NCI-H2171 treated with DMSO at 0.1 percent for 48 hours (cell line): ENCODE measurements at places on chromosomes 2 and 18.

DNA sequence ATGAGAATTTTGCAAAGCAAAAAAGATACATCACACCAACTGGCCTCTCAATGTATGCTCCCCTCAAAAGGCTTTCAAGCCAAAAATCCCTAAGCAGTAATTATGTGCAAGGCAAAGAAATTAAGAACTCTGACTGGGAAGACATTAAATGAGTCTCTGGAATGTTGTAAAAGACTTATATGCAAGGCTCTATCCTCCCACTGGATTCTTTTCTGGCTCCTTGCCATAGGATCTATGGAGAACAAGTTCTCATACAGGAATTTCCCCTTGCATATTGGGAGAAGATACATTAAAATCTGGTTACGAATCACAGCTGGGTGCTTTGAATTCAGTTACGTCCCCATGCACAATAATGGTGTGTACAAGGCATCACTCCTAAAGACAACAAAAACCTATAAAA, 73.4 kb upstream of the ATL2 start:
- no peak for DNase-seq

GRCh38 chr2:65096948-65097347, 33.0 kb downstream of the RAB1A start:
- no peak for DNase-seq

GRCh38 chr18:27382567-27383216, 197.6 kb upstream of the CHST9 start:
- DNase-seq = peak; percentile 84

DNA sequence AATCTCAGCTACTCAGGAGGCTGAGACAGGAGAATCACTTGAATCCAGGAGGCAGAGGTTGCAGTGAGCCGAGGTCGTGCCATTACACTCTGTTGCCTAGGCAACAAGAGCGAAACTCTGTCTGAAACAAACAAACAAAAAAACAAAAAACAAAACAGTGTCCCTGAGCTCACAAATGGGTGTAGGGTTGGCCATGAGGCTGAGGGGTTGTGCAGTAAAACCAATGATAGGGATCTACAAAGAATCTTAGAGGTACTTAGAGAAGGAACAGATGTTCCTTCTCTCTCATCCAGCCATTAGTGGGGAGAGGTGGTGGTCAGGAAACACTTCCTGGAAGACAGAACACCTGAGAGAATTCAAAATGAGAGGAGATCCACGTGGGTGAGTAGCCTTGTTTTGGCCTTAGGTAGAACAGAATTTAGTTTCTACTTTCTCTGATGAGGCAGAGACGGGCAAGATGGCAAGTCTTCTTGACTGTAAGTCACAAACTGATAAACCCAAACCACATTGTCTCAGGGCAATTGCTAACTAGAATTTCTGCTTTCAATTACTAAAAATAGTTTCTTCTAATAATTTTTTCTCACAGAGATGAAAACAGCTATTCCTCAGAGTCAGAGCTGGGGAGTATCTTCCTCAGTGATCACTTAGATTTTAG, 61.5 kb upstream of the PPM1B start:
- no peak for DNase-seq

- DNase-seq = no peak
Observed at GRCh38 chr2:171174075-171174474, 13.4 kb upstream of the TLK1 start.

DNA sequence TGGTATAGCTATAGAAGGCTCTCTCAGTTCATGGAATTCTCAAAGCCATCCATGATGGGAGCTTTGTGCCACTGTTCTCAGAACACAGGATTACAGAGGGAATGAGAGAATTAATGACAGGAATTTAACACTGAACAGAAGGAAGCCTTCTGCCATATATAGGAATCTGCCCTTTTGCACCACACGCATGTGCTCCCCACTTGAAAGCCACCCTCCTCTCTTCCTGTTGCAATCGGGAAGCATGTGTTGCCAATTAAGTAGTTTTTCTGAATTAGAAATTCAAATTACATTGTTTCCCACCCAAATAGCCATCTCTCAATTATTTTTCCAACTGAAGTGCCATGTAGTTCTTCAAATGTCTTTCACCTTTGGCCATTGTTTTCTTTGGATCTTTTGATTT, 71.3 kb downstream of the C1D start:
- no peak for DNase-seq

GRCh38 chr2:65498396-65498795, 66.0 kb upstream of the SPRED2 start:
- no peak for DNase-seq

- no peak for DNase-seq
Observed at GRCh38 chr2:23823863-23824262, 103.1 kb downstream of the ATAD2B start.

- peak; percentile 2 for DNase-seq
Observed at GRCh38 chr2:83196225-83196624, 1262.9 kb downstream of the SUCLG1 start.

DNA sequence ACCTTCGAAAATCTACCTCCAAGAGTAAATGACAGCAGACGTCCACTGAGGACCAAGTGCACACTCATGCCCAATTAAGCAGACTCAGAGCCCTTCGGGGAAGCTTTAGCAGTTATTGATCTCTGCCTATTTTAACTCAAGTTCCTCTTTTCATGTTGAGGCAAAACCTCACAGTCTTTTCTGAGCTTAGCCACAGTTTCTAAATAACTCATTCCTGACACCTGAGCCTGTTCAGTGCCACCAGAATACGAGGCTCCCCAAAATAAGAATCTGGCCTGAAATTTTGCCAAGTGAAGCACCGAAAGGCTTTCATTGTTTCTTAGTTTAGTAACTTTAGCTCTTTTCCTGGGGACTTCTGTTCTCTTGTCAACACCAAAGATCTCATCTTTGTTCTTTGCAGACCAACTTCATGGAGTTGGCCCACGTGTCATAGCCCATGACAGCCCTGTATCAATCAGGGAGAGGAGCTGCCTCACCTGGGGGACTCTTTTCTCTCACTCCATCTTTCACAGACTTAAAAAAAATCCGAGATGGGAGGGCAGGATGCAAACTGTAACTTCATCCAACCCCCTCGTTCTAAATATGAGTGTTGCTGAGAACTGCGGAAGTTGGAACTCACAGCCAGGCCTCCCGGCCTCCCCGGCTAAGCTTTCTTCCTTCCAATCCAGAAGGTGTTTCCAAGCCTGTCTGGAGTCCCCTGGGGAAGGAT, 22.2 kb downstream of the INPP5D start:
- DNase-seq = no peak

GRCh38 chr18:51857989-51858388, 482.0 kb upstream of the DCC start:
- DNase-seq = peak; percentile 29

GRCh38 chr2:134386310-134386709, 132.4 kb downstream of the MGAT5 start:
- DNase-seq = no peak

DNA sequence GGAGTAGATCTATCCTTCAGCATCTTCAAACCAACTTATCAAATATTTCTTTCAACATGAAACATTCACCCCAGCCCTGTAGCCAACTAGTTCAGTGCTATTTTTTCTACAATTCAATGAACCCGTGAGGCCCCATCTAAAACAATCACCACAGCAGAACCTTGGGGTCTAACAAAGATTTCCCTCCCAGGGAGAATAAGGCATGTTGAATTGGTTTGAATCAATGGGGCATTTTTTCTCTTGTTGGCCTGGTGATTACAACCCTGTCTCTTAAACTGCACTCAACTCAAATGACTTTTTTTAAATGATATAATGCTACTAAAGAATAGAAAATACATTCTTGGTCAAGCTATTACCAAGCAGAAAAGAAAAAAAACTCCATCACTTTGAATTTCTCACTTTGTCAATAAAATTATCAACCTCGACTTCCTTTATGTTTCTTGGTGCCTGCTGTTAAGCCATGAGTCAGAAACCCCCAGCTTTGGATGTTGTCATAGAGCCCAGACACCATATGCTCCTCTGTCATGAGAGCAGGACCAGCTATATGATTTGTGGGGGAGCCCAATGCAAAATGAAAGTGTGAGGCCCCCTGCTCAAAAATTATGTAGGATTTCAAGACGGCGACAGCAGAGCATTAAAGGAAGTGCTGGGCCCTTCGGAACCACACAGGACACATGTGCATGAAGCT, 282.4 kb downstream of the MEIS1 start:
- DNase-seq = peak; percentile 56

DNA sequence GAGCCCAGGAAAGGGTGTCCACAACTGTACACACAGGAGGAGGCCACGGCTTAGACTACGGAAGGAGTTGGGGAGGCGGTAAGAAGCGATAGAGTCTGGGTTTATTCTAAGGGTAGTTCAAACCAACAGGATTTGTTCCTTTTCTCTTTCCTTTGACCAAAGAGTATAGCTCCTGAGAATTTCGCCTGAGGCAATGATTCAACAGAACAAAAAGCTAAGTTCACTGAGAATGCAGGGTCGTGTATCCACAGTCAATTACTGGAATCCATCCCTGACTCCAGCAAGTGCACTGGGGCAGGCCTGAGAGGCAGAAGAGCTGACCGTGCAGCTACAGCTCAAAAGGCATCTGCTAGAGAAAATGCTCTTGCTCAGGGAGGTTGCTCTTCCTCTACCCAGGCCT, 140.9 kb downstream of the TFCP2L1 start:
- DNase-seq = no peak

DNA sequence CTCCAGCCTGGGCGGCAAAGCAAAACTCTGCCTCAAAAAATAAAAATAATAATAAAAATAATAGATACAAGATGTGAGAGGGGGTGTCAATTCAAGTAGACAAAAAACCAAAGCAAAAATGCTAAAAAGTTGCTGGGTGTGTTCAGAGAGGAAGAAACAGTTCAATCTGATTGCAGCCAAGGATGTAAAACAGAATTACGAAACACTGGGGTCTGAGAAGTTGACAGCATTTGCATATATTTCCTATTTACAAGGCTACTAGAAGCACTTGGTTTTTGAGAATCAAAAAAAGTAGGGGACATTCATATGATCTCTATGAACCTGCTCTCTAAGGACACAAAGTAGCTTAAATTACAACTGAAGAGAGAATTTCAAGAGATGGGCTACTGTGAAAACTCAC, 7.6 kb downstream of the TRIP12 start:
- DNase-seq = no peak

GRCh38 chr2:202841090-202841867, 30.3 kb downstream of the ICA1L start:
- no peak for DNase-seq

GRCh38 chr2:61995065-61995464, 89.6 kb downstream of the COMMD1 start:
- no peak for DNase-seq

- DNase-seq = peak; percentile 57
Observed at GRCh38 chr2:121241466-121241865, 43.5 kb downstream of the TFCP2L1 start.

GRCh38 chr18:33946336-33946735, 278.4 kb downstream of the NOL4 start:
- no peak for DNase-seq

- no peak for DNase-seq
Observed at GRCh38 chr2:15354596-15355366, 206.4 kb downstream of the NBAS start.

DNA sequence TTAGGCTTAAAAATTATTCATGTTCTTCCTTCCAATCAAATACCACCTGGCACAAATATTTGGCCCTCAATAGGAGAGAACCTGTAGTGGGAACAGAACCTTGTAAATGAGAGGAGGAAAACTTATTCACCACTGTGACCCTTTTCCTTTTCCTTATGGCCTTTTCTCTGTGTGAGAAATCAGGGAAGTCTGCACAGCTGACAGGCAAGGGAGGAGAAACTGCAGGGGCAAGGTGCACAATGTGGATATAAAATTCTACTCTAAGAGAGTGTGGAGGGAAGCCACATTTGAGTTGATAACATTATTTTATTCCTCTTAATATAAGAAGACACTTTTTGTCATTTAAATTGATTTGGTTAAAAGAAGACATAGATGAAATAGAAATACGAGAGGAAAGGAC, 1247.0 kb upstream of the CHAC2 start:
- DNase-seq = no peak

GRCh38 chr2:101549371-101549770, 74.5 kb upstream of the RFX8 start:
- DNase-seq = no peak

DNA sequence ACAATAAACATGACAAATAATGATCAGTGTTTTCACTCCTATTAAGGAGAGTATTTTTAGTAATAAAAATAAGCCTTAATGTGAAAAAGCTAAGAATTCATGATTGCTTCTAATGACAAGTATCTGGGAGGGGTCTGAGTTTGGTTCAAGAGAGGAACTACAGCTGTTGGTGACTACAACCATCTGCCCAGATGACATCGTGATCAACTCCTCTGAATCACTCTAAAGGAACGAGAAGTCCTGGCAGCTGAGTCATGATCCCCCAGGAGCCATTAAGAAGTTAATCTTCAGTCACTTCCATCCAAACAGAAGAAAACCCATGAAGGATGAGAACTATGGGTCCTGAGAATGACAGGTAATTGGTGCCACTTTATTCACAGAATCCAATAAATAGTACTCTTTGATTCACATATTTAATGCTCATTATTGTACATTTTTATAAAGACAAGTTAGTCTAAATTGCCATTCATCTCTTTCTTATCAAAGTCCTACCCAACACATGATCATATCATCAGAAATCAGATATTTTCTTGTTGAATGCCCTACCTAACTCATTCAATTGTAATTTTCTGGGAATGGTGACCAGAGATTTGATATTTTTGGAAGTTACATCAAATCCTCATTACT, 6.8 kb downstream of the TFPI start:
- no peak for DNase-seq

- DNase-seq = no peak
Observed at GRCh38 chr2:67437114-67437513, 40.0 kb downstream of the ETAA1 start.

- DNase-seq = peak; percentile 33
Observed at GRCh38 chr2:224838335-224838734, 122.2 kb upstream of the CCDC195 start.

- DNase-seq = no peak
Observed at GRCh38 chr2:213187386-213187785, 36.0 kb upstream of the IKZF2 start.

GRCh38 chr2:232497348-232497747, 9.7 kb upstream of the ECEL1 start:
- DNase-seq = no peak

DNA sequence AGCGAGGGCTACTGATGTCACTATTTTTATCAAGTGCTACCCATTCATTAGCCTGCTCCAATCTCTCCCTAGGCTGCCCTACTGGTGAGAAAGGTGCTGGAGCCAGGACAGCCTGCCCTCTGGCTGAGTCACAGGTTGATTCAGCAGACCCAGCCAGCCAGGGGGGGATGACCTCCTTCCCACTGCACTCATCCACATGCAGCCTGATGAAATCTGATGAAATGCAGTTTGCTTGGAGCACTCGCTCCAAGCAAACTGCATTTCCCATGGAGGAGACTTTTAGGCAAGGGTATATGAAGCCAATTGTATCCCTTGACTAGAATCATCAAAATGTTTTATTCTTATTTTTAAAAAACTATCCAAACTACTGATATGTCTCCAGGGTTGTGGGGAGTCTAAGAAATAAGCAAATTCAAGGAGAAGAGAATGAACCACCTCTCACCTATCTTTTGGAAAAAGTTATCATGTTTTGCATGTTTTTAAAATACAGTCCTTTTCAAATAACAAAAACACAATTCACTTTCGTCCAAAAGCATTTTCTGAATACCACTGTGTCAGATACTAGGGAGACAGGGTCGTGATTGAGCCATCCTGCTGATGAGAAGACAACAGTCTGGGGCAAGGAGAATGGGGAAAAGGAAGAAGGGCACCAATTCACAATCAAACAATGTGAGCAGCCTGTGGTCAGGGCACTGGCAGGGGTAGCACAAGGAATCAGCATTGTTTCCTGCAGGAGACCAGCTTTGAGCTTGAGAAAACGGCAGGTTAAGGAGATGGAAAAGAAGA, 128.3 kb downstream of the AFF3 start:
- no peak for DNase-seq

- DNase-seq = peak; percentile 45
Observed at GRCh38 chr18:46378864-46379207, 274.7 kb downstream of the HAUS1 start.
